Adrenal gland (tissue), 19 donors: ENCODE measurements at places on chromosomes 11 and 22. TPM values are rescaled to one million over a fixed set of nuclear protein-coding genes. Genes with fewer than 3 reads are reported as not detected.

The CCDC81 gene
- total RNA-seq = 0.41 TPM

The SAA1 gene
- total RNA-seq = 12.4 TPM

The STK33 gene
- total RNA-seq = 17.2 TPM

The LRRC56 gene
- total RNA-seq = 0.32 TPM

The CABP4 gene
- total RNA-seq = 3.4 TPM

The HORMAD2 gene
- not detected for total RNA-seq

The LINC01488 gene
- not detected for total RNA-seq

The C11orf91 gene
- not detected for total RNA-seq

The SYTL2 gene
- total RNA-seq = 13.2 TPM

The EML3 gene
- 65.3 TPM for total RNA-seq

The MRGPRX3 gene
- not detected for total RNA-seq
